Endothelial cell (in vitro differentiated cells): ENCODE measurements at places on chromosomes 5 and 9.
A peak's percentile ranks its signal among the peaks of the same experiment; 100 is the strongest.

GRCh38 chr5:137148655-137149054 lies 350.5 kb downstream of the SPOCK1 start:
- peaks cover 11% of the 10 kb centered on the region for H3K4me1 ChIP-seq
- peaks cover 4% of the 10 kb centered on the region for H3K27me3 ChIP-seq
- H3K27ac ChIP-seq: no peak overlapping the region

- H3K4me3 ChIP-seq: no peak overlapping the region
- DNase-seq: no peak
- no peak overlapping the region for H3K27ac ChIP-seq
- peaks cover 1% of the 10 kb centered on the region for H3K27me3 ChIP-seq
- H3K4me1 ChIP-seq: peaks cover 6% of the 10 kb centered on the region
- no peaks in the 10 kb centered on the region for H3K36me3 ChIP-seq
Observed at GRCh38 chr9:68672215-68672614, 32.8 kb upstream of the PIP5K1B start.

- no peak overlapping the region for H3K27ac ChIP-seq
- peaks cover 30% of the 10 kb centered on the region for H3K4me1 ChIP-seq
- peaks cover 2% of the 10 kb centered on the region for H3K27me3 ChIP-seq
- DNase-seq: no peak
- H3K4me3 ChIP-seq: peak overlapping the region; percentile 7
Observed at GRCh38 chr9:34961574-34962490, 3.7 kb downstream of the PHF24 start.

DNA sequence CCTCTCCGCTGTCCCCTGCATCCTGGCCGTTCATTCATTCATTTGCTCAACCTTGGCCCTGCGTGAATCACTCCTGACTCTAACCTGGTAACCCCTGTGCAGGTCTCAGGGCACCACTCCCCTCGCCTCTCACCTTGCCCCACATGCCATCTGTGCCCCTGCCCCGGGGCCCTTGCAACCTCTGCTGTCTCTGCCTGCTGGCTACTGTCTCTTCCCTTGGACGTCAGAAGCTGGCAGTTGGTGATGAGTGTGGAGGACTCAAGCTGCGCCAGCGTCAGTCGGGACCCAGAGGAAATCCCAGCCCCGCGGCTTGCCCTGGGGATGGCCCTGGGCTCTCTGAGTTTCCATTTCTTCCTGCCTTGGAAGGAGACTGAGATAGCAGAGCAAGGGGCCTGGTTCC lies 154.9 kb downstream of the OLFM1 start:
- no peaks in the 10 kb centered on the region for H3K4me1 ChIP-seq
- no peak overlapping the region for H3K27ac ChIP-seq
- no peak for DNase-seq
- no peak overlapping the region for H3K4me3 ChIP-seq
- peaks cover 17% of the 10 kb centered on the region for H3K27me3 ChIP-seq

- DNase-seq: no peak
- H3K4me3 ChIP-seq: peak overlapping the region; percentile 5
- peaks cover 25% of the 10 kb centered on the region for H3K36me3 ChIP-seq
- no peak overlapping the region for H3K27ac ChIP-seq
- peaks cover 3% of the 10 kb centered on the region for H3K27me3 ChIP-seq
- peaks cover 6% of the 10 kb centered on the region for H3K4me1 ChIP-seq
Observed at GRCh38 chr5:61477788-61478187, 145.7 kb downstream of the ZSWIM6 start.

DNA sequence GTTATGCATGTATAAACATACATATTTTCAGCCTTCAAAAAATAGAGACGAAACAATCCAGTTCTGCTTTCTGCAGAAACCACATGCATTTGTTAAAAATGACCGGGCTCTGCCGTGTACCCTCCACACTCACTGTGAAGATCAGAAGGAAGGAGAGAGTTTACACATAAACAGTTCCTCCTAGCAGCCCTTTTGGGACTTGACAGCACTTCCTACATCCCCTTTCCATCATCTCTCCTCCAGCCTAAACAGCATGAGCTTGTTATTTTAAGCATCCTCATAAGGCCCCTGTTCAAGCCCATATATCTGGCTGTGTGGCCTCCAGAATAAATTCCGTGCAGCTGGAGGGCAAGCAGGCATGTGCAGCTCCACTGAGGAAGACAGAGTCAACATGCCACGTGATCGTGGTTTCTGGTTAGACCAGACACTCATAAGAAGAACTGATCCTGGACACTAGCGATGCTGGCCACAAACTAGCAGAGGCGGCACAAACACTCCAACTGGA lies 42.2 kb downstream of the NIPAL4 start:
- peaks cover 2% of the 10 kb centered on the region for H3K4me1 ChIP-seq
- no peak for DNase-seq
- no peak overlapping the region for H3K27ac ChIP-seq
- peak overlapping the region; percentile 78 for H3K4me3 ChIP-seq

GRCh38 chr5:6748142-6748541 lies 34.9 kb downstream of the TENT4A start:
- peaks cover 34% of the 10 kb centered on the region for H3K36me3 ChIP-seq
- no peak overlapping the region for H3K4me3 ChIP-seq
- no peak overlapping the region for H3K27ac ChIP-seq
- no peaks in the 10 kb centered on the region for H3K4me1 ChIP-seq

- peak; percentile 21 for DNase-seq
- no peaks in the 10 kb centered on the region for H3K27me3 ChIP-seq
- H3K36me3 ChIP-seq: no peaks in the 10 kb centered on the region
- H3K4me3 ChIP-seq: no peak overlapping the region
- H3K27ac ChIP-seq: no peak overlapping the region
Observed at GRCh38 chr9:106286249-106286648, 576.7 kb upstream of the ZNF462 start.

DNA sequence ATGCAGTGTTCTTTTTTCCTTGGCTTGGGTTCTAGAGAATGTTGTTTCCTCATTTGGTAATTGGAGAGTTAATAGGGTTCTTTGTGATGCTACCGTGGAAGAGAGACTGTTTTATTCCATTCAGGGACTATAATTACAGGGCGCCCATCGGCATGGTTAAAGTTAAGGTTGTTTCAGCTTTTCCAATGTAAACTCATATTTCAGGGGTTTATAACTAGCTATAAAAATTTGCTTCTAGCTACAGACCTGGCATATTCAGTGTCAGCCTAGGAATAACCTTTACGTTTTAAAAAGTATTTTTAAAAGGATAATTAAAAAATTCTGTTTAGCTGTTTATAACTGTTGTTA lies 99.1 kb downstream of the AOPEP start:
- H3K36me3 ChIP-seq: peaks cover 5% of the 10 kb centered on the region
- H3K4me3 ChIP-seq: no peak overlapping the region
- peaks cover 17% of the 10 kb centered on the region for H3K4me1 ChIP-seq
- H3K27ac ChIP-seq: no peak overlapping the region
- no peak for DNase-seq

DNA sequence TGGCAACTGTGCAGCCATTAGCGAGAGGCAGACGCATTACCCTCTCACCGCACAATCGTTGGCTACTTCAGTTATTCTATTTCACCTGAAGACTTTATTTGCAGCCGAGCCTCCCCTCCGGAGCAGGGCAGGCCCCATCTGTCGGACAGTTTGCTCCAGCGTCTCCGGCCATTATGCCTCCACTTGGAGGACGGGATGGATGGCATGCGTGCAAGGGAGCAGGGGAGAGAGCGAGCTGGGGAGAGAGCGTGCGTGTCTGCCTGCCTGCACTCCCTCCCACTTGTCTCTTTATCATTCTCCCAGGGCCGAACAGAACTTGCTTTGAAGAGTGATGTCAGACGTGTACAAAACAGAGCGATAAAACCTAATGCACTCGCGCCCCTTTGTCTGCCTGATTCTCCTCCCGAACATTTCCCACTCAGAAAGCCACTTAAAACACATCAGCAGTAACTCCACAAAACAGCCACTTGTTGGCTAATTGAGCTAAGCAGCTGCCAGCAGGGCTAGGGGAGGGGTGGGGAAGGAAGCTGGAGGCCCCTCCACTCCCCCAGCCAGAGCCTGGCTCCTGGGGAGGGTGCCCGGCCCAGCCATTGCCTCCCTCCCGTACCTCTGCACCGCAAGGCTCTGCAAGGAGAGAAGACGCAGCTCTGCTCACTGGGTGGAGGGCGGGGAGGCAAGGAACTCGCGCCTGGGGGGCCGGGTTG lies 43.4 kb upstream of the FUBP3 start:
- no peak overlapping the region for H3K27ac ChIP-seq
- no peaks in the 10 kb centered on the region for H3K36me3 ChIP-seq
- H3K4me3 ChIP-seq: peak overlapping the region; percentile 4

- H3K36me3 ChIP-seq: no peaks in the 10 kb centered on the region
- H3K27me3 ChIP-seq: peaks cover 5% of the 10 kb centered on the region
- H3K4me1 ChIP-seq: no peaks in the 10 kb centered on the region
- no peak for DNase-seq
- H3K4me3 ChIP-seq: peak overlapping the region; percentile 5
Observed at GRCh38 chr5:73288803-73289720, 116.1 kb downstream of the TMEM174 start.

DNA sequence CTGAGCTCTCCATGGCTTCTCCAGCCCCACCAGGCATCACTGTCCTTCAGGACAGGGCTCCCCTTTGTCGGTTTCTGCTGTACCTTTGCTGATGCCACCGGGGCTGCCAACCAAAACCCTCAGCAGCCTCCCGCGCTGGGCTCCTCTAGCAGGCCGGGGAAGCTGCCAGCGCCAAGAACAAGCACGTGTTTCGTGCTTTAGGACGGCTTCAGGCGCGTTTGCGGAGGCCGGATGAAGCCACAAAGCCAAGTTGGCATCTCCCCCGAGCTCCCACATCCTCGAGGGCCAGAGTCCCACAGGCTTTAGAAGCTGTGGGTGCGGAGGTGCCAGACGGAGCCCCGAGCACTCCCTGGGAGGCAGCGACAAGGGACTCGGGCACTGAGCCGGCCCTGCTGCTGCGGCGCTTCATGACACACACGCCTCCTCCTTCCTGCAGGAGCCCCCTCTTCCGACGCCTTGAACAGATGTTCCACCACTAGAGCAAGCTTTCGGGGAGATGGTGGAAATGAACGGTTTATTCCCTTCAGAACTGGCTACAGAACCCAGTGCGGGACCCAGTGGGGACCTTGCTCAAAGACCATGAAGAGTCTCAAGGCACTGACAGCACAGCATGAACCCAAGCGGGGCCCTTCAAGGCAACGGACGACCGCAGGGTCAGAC lies 36.7 kb downstream of the SARDH start:
- H3K27ac ChIP-seq: no peak overlapping the region
- no peaks in the 10 kb centered on the region for H3K36me3 ChIP-seq
- DNase-seq: no peak
- H3K27me3 ChIP-seq: peaks cover 9% of the 10 kb centered on the region
- H3K4me1 ChIP-seq: peaks cover 11% of the 10 kb centered on the region

GRCh38 chr9:131963072-131964030 lies 116.3 kb downstream of the MED27 start:
- H3K4me3 ChIP-seq: no peak overlapping the region
- H3K27me3 ChIP-seq: peaks cover 5% of the 10 kb centered on the region
- H3K27ac ChIP-seq: no peak overlapping the region
- H3K4me1 ChIP-seq: peaks cover 31% of the 10 kb centered on the region
- DNase-seq: no peak
